Stimulated activated CD4-positive, alpha-beta T cell treated with anti-CD3 and anti-CD28 coated beads, Interleukin-1b, Interleukin-23, amount 100 ng/mL, for 4 hours (primary cell): ENCODE measurements at places on chromosomes 12 and 14.

DNA sequence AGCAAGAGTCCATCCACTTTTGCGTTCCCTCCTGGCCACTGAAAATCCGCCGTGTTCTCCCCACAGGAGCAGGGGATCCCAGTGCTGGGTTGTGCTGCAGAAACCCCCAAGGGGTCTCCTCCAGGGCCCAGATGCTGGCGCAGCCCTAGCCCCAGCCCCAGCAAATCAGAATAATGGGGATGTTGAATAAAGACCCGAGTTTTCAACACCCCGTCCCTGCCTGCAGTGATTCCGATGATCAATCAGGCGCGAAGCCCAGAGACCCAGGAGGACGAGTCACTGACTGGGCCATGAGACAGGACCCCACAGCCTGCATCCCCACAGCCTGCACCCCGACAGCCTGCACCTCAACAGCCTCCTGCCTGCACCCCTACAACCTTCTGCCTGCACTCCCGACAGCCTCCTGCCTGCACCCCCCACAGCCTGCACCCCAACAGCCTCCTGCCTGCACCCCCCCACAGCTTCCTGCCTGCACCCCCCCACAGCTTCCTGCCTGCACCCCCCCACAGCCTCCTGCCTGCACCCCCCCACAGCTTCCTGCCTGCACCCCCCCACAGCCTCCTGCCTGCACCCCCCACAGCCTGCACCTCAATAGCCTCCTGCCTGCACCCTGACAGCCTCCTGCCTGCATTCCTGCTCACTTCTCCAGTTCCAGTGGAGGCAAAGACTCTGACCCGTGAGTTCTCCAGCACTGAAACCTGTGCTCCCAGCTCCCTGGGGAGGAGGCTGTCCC is 37.2 kb downstream of the TNFAIP2 start:
- no peak for DNase-seq

DNA sequence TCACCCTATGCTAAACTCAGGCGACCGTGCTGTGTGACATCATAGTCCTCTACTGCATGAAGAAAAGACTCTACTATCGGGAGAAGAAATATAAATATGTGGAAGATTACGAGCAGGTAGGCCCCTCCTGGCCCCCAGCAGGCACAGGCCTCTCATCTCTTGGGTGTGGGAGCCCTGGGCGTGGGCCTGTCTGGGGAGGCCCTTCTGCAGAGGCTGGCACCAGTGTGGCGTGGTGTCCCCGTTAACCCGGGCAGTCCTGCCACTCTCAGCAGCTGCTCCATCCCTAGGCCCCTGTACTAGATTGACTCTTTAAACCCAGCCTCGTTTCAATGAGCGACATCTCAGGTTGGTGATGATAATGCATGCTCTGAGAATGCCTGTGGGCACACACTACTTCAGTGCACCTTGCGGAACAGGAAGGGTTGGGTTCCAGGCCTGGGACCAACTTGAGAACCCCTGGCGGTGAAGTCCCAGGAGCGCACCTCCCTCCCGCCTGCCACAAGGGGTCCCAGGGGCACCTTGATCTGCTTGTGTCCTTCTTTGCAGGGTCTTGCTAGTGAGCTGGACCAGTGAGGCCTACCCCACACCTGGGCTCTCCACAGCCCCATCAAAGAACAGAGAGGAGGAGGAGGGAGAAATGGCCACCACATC is 23.2 kb downstream of the P2RX4 start:
- DNase-seq, result no peak

GRCh38 chr14:58071341-58071740 is 80.7 kb downstream of the ARMH4 start:
- DNase-seq, result no peak

- DNase-seq, result no peak
Observed at GRCh38 chr14:32044454-32044853, 32.6 kb upstream of the ARHGAP5 start.

- no peak for DNase-seq
Observed at GRCh38 chr12:84077679-84078078, 834.9 kb downstream of the SLC6A15 start.

DNA sequence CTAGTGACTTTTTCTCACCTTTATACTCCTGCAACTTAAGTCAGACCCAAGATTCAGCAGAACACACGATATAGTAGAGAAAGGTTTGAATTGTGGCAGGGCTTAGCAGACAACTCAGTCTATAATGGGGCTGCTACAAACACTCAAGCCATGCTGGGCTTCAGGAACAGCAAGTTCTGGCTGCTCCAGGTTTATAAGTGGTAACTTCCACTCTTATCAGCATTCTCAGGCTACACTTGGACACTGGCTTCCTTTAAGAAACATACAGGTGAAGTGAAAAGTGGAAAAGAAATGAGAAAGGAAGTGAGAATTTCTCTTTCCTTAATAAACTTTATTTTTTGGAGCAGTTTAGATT is 21.7 kb downstream of the PLEKHD1 start:
- no peak for DNase-seq

GRCh38 chr12:11059784-11060183 is 2.3 kb downstream of the TAS2R46 start:
- DNase-seq, result no peak

DNA sequence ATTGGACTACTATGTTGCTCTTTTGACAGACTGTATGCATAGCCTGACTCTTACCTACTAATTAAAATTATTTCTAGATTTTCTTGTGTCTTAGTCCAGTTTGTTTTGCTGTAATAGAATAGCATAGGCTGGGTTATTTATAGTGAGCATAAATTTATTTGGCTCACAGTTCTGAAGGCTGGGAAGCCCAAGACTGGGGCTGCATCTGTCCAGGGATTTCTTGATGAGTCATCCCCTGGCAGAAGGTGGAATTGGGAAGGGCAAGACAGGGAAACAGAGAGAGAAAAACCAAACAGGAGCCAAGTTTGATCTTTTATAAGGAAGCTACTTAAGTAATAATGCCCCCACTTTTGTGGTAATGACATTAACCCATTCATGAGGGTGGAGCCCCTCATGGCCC is 759.2 kb upstream of the LRFN5 start:
- no peak for DNase-seq

DNA sequence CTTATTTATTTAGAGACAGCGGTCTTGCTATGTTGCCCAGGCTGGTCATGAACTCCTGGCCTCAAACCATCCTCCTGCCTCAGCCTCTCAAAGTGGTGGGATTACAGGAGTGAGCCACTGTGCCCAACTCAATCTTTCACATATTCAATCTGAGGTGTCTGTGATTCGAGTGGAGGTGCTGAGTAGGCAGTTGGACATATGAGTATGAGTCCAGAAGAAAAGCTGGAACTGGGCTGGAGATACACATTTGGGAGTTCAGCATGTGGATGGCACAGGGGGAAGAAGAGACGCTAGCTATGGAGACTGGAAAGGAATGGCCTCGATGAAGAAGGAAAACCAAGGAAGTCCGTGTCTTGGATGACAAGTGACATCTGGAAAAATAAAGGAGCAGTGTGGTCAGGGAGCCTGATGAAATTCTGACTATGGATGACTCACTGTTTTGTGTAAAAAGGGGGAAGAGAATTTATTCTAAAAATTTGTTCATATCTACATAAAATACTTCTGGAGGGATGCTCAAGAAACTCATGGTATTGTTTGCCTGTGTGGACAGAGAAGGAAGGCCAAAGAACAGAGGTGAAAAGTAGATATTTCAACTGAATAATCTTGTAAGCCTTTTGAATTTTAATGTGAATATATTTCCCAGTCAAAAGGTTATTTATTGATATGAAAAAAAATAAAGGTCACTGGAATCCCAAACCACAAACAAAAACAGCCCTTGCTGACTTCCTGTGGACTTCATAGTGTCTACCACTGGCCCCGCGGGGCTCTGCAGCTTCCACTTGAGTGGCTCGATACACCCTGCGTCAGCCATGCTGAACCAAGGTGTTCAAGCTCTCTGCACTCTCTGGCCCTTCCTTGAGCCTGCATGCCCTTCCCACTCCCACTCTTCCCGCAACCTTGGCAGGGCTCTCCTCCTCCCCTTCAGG is 8.9 kb upstream of the LTA4H start:
- DNase-seq, result no peak

GRCh38 chr12:56571121-56571520 is 49.5 kb downstream of the RBMS2 start:
- DNase-seq, result no peak

GRCh38 chr12:32549675-32550079 is 129.4 kb upstream of the DNM1L start:
- no peak for DNase-seq

DNA sequence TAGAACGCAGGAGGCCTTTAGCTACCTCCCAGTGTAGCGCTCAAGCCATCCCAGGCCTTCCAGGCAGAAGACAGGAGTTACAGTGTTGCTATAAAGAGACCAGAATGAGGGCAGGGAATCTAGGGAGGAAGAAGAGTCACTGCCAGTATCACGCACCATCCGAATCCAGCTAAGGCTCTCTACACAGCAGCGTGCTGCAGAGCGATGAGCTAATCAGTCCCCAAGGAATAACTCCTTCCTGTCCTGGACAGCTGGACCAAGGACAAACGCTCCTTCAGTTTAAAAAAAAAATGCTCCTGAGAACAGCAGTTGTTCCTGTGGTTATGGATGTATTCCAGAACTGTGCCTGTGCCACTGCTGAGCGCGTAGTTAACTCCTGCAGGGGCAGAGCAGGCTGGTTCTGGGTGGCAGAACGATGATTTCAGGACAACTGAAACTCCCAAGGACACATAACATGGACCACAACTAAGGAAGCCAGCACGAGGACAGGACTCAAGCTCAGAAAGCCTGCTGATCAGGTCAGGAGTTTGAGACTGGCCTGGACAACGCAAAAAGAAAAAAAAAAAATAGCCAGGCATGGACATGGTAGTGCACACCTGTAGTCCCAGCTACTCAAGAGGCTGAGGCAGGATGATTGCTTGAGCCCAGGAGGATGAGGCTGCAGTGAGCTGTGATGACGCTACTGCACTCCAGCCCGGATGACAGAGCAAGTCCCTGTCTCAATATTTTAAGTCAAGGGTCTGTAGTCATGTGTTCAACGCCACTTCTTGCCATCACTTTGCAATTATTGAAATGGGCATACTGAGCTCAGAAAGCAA is 2.6 kb downstream of the IFFO1 start:
- no peak for DNase-seq

- no peak for DNase-seq
Observed at GRCh38 chr12:87425942-87426554, 603.2 kb downstream of the C12orf50 start.

- DNase-seq, result no peak
Observed at GRCh38 chr12:24945845-24946244, 3.1 kb downstream of the BCAT1 start.

- DNase-seq, result no peak
Observed at GRCh38 chr12:106883426-106883825, 72.3 kb upstream of the TMEM263 start.

DNA sequence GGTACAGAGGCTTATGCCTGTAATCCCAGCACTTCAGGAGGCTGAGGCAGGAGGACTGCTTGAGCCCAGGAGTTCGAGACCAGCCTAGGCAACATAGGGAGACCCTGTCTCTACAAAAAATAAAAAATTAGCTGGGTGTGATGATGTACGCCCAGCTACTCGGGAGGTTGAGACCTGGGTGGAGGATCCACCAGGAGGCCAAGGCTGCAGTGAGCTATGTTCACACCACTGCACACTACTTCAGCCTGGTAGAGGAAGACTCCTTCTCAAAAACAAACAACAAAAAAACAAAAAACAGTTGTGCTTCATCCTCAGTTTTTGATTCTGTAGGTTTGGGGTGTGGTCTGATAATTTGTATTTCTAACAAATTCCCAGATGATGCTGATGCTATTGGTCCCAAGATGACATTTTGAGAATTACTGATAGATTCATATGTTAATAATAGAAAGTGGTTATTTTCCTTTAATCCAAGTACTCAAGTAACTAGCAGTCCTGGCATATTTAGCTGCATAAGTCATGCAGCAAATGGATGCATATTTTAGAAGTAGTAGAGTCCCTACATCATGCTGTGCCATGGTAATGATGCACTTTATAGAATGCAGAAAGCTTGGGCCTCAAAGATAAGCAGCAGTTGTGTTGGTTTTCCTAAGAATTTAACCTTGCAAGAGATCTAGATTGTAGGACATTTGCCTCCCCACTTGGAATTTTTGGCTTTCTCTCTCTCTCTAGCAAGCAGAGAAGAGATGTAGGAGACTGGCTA is 76.1 kb upstream of the PAWR start:
- DNase-seq, result no peak

DNA sequence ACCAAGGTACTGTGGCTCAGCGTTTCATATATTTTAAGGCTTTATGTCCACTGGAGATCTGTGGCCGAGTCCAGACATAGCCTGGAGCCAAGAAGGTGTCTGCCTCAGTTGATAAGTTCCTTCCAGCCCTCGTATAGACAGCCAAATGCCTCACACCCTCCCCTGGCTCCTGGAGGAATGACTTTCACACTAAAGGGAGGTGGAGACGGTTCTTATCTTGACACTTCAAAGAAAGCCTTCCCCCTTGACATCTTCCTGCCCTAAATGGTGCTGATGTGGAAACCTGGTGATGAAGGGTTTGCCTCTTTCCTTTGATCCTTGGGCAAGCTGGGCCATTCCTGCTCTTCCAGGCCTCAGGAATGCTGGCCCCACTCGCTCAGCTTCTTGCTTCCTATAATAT is 474.8 kb upstream of the TBX3 start:
- DNase-seq, result no peak

- no peak for DNase-seq
Observed at GRCh38 chr14:54478636-54479215, 10.1 kb downstream of the GMFB start.

DNA sequence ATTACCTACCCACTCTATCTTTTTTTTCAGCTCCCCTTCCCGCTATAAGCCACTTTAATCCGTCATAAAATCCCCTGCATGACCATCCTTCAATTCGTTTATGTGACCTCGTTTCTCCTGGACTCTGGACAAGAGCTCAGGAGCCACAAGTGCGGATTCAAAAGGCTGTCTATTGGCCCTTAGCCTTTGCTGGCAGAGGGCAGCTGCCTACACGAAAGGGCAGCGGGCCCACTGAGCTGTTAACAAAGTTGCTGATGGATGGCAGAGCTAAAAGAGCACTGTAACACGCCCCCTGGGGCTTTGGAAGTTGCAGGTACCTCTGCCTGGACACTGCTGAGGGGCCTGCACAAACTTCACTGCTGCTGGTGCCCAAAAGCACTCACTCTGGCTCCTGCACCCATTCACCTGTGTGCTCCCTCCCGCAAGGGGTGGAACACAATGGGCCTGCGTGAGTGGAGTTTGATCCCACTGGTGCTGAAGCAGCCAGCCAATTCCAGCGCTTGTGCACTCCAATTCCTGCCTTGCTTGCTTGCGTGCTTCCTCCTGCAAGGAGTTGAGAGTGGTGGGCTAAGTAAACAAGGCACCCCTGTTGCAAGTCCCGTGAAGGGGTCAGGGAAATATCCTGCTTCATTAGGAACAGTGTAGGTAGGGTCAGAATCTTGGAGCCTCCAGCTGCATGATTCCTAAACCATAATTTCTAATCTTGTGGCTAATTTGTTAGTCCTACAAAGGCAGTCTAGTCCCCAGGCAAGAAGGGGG is 10.6 kb upstream of the DRAM1 start:
- DNase-seq, result no peak

- DNase-seq, result no peak
Observed at GRCh38 chr12:15719230-15719629, 70.0 kb downstream of the EPS8 start.
